ENCODE measurements at places on chromosomes 1 and 21. TPM values are rescaled to one million over a fixed set of nuclear protein-coding genes. Genes with fewer than 3 reads are reported as not detected.

CACNA1E gene
- total RNA-seq, result not detected

JTB gene
- total RNA-seq, result 107 TPM

HES3 gene
- total RNA-seq, result not detected

TYW3 gene
- 29.9 TPM for total RNA-seq

TAS1R3 gene
- total RNA-seq, result 0.41 TPM

OR2T11 gene
- not detected for total RNA-seq

- H3K36me3 ChIP-seq, result peaks cover 17% of the 10 kb centered on the region
- peak; percentile 42 for DNase-seq
- H3K4me3 ChIP-seq, result peak overlapping the region; percentile 87
- H3K27me3 ChIP-seq, result peaks cover 5% of the 10 kb centered on the region
- peaks cover 36% of the 10 kb centered on the region for H3K4me1 ChIP-seq
Measured at GRCh38 chr1:15410223-15410883, 665 bp downstream of the EFHD2 start.

GRCh38 chr1:20109223-20109856, 10.0 kb downstream of the PLA2G2D start:
- no peak for DNase-seq
- H3K27me3 ChIP-seq, result peaks cover 6% of the 10 kb centered on the region
- H3K4me1 ChIP-seq, result no peaks in the 10 kb centered on the region
- H3K27ac ChIP-seq, result no peak overlapping the region
- no peaks in the 10 kb centered on the region for H3K36me3 ChIP-seq

DNA sequence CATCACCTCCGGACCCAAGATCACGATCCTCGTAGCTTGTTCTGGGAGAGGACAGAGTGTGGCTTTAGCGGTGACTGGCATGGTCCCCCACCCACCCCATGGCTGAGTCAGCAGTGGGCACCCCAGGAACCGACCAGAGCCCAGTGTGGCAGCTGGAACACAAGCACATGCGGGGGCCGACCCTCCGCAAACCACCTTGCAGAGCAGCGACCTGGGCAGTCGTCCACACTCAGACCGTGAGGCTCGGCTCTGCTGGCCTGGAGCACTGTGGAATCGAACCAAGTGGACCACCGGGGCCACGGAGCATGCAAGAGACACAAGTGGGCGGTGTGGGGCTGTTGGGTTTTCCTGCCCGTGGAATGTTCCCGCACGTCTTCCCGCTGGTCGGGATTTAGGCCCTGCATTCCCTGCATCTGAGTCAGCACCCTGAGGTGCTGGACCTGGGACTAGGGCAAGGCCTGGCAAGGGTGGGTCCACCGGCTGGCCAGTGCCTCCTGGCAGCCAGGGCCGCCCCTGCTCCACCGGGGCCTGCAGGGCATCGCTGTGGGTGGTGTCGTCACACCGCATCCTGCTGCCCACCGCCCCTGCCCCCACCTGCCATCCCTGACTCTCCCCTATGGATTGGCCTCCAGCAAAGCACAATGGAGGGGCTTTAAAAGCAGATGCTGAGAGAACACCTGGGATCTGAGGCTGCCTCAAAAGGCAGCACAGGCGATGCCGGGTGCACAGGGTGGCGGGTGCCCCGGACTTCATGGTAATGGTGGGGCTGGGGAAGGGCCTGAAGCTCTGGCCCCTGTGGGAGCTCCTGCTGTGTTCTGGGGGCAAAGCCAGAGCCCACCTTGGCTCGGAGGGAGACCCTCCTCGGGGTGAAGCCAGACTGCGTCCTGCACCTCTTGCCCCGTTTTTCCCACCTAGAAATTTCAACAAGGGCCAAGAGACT, 18.5 kb downstream of the MORN1 start:
- no peaks in the 10 kb centered on the region for H3K27me3 ChIP-seq
- no peak overlapping the region for H3K27ac ChIP-seq
- H3K36me3 ChIP-seq, result no peaks in the 10 kb centered on the region
- DNase-seq, result no peak
- no peaks in the 10 kb centered on the region for H3K4me1 ChIP-seq

DNA sequence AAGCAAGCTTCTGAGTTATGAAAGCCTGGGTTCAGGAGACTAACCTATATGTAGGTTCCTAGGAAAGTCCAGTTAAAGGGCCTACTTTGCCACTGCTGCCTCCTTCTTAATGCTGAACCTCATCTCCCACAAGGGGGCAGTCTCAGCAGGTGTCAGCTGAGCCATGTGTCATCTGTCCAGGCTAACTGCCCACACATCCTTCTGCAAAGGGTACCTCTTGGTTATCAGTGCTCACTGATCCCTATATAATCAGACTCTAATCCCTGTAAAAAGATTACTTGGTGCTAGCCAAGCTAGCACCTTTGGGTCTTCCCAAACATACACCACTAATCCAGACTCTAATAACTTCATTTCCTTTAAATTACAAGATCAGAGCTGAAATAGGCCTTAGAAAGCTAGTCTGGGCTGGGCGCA, 9.0 kb downstream of the PRDX1 start:
- H3K4me1 ChIP-seq, result peaks cover 11% of the 10 kb centered on the region
- H3K36me3 ChIP-seq, result peaks cover 68% of the 10 kb centered on the region
- DNase-seq, result peak; percentile 77
- H3K4me3 ChIP-seq, result no peak overlapping the region

- peaks cover 8% of the 10 kb centered on the region for H3K36me3 ChIP-seq
- H3K27me3 ChIP-seq, result no peaks in the 10 kb centered on the region
- H3K4me1 ChIP-seq, result peaks cover 18% of the 10 kb centered on the region
- no peak overlapping the region for H3K27ac ChIP-seq
Measured at GRCh38 chr1:45008076-45008475, 3.0 kb downstream of the HECTD3 start.

GRCh38 chr1:45721207-45721606, 29.2 kb downstream of the IPP start:
- no peaks in the 10 kb centered on the region for H3K27me3 ChIP-seq
- no peak overlapping the region for H3K4me3 ChIP-seq
- no peak for DNase-seq

GRCh38 chr1:24895511-24895910, 34.6 kb downstream of the RUNX3 start:
- no peak for DNase-seq
- H3K27me3 ChIP-seq, result no peaks in the 10 kb centered on the region
- H3K4me3 ChIP-seq, result no peak overlapping the region
- no peak overlapping the region for H3K27ac ChIP-seq
- H3K36me3 ChIP-seq, result peaks cover 12% of the 10 kb centered on the region

- H3K4me1 ChIP-seq, result peaks cover 98% of the 10 kb centered on the region
- H3K27ac ChIP-seq, result peak overlapping the region; percentile 45
- no peak for DNase-seq
- H3K27me3 ChIP-seq, result no peaks in the 10 kb centered on the region
- no peak overlapping the region for H3K4me3 ChIP-seq
Measured at GRCh38 chr1:25553749-25554429, 10.5 kb downstream of the LDLRAP1 start.

DNA sequence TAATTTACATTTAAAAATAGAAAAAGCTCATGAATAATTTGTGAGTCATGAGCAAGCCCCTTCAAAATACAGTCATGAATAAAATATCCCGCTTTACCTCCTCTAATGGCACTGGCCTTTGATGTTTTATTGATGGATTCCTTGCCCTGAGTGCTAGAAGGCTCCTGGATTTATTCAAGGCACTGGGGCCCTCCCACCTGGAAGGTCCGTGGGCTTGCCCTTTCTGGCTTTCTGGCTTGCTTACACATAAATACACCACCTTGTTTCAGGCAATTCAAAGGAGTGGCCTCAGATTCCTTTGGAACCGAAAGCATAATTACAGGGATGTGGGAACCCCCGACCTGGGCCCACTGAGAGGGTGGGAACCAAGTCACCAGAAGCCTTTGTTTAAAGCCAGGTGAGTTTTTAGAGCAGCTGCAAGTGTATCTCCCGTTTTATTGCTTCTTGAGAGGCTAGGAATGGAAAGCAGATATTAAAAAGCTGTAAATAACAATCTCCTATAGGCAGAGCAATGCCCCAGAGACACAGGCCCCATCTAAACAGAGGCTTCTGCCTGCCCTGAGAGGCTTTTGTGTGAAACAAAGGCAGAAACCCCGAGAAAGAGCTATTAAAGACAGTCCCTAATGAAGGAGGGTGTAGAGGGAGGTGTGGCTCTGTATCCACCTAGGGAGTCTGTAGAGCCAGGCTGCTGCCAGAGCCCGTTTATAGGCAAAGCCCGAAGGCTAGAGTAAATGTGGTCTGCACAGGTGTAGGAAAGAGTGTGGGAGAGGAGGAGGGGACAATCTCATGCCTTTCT, 126.4 kb downstream of the FAM78B start:
- H3K36me3 ChIP-seq, result no peaks in the 10 kb centered on the region
- no peak for DNase-seq
- no peak overlapping the region for H3K27ac ChIP-seq
- no peaks in the 10 kb centered on the region for H3K4me1 ChIP-seq
- H3K4me3 ChIP-seq, result no peak overlapping the region

- peaks cover 24% of the 10 kb centered on the region for H3K4me1 ChIP-seq
- no peak overlapping the region for H3K27ac ChIP-seq
- no peak overlapping the region for H3K4me3 ChIP-seq
- no peak for DNase-seq
Measured at GRCh38 chr1:100528871-100529270, 9.1 kb upstream of the GPR88 start.

GRCh38 chr1:220389634-220390033, 117.4 kb upstream of the RAB3GAP2 start:
- no peak overlapping the region for H3K4me3 ChIP-seq
- DNase-seq, result no peak
- no peak overlapping the region for H3K27ac ChIP-seq
- H3K27me3 ChIP-seq, result peaks cover 15% of the 10 kb centered on the region
- H3K36me3 ChIP-seq, result no peaks in the 10 kb centered on the region

- H3K4me1 ChIP-seq, result no peaks in the 10 kb centered on the region
- H3K4me3 ChIP-seq, result no peak overlapping the region
Measured at GRCh38 chr1:171127501-171127900, 36.8 kb downstream of the FMO3 start.

- no peak overlapping the region for H3K27ac ChIP-seq
- no peaks in the 10 kb centered on the region for H3K27me3 ChIP-seq
- H3K36me3 ChIP-seq, result no peaks in the 10 kb centered on the region
- no peaks in the 10 kb centered on the region for H3K4me1 ChIP-seq
- DNase-seq, result no peak
Measured at GRCh38 chr1:90282811-90283210, 287.9 kb downstream of the ZNF326 start.

DNA sequence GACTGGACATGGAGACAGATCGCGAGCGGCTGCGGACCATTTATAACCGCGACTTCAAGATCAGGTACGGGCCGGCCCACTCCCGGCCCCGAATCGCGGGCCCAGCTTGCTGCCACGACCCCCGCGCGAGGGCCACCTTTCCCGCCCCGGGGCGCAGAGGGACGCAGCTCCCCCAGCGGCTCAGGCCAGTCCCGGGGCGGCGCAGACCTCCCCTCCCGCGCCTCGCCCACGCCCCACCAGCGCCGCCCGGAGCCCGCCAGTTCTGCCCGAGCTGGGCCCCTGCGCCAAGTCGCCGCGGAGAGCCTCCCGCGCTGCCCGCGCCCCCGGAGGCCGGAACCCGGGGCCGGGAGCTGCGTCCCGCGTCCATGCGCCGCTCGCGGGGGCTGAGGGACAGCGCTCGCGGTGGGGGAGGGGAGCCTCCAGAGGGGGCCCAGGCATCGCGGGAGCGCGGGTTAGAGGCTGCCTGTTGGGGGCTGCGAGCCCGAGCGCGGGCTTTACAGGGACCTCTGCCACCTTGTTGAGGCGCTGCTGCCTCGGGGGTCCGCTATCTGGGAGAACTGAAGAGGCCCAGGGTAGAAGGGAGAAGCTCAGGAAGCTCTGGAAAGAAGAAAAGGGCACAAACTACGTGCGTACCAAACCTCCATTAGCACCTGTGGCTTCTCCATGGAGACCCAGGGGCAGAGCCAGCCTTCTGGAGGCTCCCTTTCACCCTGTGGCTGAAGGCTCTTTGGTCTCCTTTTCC, 698 bp downstream of the MOV10 start:
- peak overlapping the region; percentile 88 for H3K4me3 ChIP-seq
- no peaks in the 10 kb centered on the region for H3K27me3 ChIP-seq
- peaks cover 42% of the 10 kb centered on the region for H3K36me3 ChIP-seq
- H3K27ac ChIP-seq, result peak overlapping the region; percentile 92

GRCh38 chr1:8460784-8461183, 142.9 kb downstream of the SLC45A1 start:
- no peak for DNase-seq
- H3K27me3 ChIP-seq, result no peaks in the 10 kb centered on the region
- H3K4me1 ChIP-seq, result peaks cover 58% of the 10 kb centered on the region
- H3K27ac ChIP-seq, result no peak overlapping the region
- H3K4me3 ChIP-seq, result no peak overlapping the region
